NCI-H226 (cell line): ENCODE measurements at places on chromosomes 4 and X.

DNA sequence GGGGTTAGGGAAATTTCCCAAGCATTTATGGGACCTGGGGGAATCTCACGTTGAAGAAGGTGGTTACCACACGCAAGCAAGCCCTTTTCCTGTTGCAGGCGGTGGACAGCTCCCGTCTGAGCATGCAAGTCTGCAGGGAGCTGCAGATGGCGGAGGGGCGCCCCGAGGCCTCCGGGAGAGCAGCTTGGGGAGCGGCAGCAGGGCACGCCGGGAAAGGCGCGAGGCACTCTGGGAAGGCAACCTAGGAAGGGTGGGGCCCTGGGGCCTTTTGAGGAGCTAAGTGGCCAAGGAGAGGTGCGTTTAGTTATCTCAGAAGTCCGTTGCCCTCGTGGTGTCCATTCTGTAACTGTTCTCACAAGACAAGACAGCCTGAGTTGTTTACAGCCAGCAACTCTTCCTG lies 57.0 kb upstream of the SLC25A4 start:
- DNase-seq, result no peak

- no peak for DNase-seq
Measured at GRCh38 chrX:131199091-131199490, 90.0 kb downstream of the IGSF1 start.

GRCh38 chr4:18480928-18481327 lies 459.4 kb upstream of the LCORL start:
- DNase-seq, result no peak

GRCh38 chr4:181860668-181861067 lies 382.5 kb upstream of the TENM3 start:
- DNase-seq, result no peak
